ENCODE measurements at places on chromosomes 3 and 15.

DNA sequence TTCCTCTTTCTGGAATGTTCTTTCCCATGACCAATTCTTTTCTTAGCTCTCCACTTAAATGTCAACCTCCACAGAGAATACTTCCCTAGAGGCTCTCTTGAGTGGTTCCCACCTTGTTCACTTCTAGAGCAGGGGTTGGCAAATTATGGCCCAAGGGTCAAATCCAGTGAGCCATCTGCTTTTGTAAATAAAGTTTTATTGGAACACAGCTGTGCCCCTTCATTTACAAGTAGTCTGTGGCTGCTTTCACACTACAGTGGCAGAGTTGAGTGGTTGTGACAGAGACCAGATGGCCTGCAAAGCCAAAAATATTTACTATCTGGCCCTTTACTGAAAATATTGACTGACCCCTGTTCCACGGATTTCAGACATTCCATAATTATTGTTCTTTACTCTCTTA is 166.2 kb downstream of the WNT5A start:
- no peak overlapping the region for H3K4me3 ChIP-seq
- H3K36me3 ChIP-seq, result no peaks in the 10 kb centered on the region

DNA sequence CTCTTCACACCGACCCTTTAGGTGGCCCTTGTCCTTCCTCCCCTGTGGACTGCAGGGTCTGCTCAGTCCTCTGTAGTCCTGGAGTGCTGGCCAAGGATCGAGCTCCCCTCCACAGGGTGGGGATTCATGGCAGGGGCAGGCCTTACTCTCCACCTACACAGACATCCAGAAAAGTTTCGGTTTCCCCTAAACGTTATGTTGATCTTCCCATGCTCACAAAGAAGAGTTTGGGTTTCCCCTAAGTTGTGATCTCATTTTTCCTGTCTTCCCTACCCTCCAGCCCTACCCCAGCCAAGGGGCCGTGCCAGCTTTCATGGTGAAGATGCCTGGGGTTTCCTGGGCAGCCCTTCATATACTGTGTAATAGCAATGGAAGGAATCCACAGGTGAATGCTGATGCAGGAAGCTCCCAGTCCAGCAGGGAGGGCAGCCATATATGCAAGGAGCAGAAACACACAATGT is 10.3 kb downstream of the STOML1 start:
- no peak overlapping the region for H3K4me3 ChIP-seq
- H3K27me3 ChIP-seq, result no peaks in the 10 kb centered on the region
- DNase-seq, result no peak
- H3K27ac ChIP-seq, result peak overlapping the region; percentile 85
- H3K36me3 ChIP-seq, result no peaks in the 10 kb centered on the region
- peaks cover 37% of the 10 kb centered on the region for H3K4me1 ChIP-seq

DNA sequence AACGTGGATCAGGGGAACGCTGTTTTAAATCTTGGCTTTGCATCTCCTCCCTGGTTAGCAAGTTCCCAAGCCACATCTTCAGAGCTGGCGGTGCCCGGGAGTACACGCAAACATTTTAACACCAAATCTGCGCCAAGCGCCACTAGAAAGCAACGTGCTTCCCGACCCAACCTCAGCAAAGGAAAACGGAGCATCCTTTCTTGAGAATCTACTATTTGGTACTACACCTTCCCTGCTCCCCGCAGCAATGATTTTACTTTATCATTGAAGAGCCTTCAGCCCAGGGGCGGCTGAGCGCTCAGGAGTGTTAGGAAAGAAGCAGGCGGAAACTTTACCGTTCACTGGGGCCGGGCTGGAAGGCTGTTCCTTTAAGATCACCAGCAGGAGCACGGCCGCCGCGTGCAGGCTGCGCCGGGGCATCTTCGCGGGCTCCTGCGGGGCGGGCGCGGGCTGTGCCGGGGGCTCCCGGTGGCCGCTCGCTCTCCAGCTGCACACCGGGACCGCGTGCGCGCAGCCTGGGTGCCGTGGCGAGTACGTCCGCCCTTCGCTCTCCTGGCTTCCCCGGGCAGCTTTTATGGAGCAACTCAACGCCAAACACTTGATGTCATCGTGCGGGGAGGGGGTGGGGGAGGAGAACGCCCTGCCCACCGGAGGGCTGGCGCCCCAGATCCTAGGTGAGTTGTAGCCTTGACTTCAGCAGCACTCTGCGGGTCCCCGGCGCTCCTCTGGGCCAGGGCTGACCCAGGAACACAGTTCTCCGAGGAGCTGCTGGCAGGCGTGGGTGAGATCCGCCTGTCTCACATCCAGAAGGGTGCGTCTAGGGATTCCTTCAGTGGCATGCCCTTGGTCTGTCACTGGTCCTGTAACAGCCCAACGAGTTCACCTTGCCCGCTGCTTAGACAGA is at the start of gene CA12:
Gene CA12 (minus strand): TSS at position 546 of the 904 bp plus-strand sequence. CDS start 126 bp downstream, at position 420.
- H3K4me3 ChIP-seq, result peak within 1 kb of the TSS; percentile 40
- no peak for DNase-seq
- no peaks in the 10 kb centered on the region for H3K27me3 ChIP-seq
- H3K27ac ChIP-seq, result no peak within 1 kb of the TSS

- no peaks in the 10 kb centered on the region for H3K4me1 ChIP-seq
- no peaks in the 10 kb centered on the region for H3K27me3 ChIP-seq
- H3K36me3 ChIP-seq, result no peaks in the 10 kb centered on the region
These were observed 213.2 kb upstream of the MRPL3 start for GRCh38 chr3:131716007-131716406.

GRCh38 chr3:181076558-181076957 is 87.0 kb upstream of the DNAJC19 start:
- H3K27me3 ChIP-seq, result no peaks in the 10 kb centered on the region
- no peaks in the 10 kb centered on the region for H3K4me1 ChIP-seq
- H3K36me3 ChIP-seq, result no peaks in the 10 kb centered on the region

DNA sequence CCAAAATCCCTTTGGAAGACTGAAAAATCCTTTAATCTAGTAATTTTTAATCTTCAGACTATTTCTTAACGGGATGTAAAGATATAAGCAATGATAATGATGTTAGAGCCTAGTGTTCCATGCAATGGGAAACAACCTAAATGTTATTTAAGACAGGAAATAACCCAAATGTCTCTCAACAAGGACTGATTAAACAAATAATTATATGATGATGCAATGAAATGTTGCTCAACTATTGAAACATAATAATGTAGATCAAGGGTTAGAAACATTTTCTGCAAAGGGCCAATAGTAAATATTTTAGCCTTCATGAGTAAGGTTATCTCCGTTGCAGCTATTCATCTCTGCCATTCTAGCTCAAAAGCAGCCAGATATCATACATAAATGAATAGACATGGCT is 275.4 kb downstream of the NEK10 start:
- no peaks in the 10 kb centered on the region for H3K36me3 ChIP-seq
- no peak overlapping the region for H3K4me3 ChIP-seq
- no peak overlapping the region for H3K27ac ChIP-seq
- no peaks in the 10 kb centered on the region for H3K27me3 ChIP-seq
- peaks cover 47% of the 10 kb centered on the region for H3K4me1 ChIP-seq

DNA sequence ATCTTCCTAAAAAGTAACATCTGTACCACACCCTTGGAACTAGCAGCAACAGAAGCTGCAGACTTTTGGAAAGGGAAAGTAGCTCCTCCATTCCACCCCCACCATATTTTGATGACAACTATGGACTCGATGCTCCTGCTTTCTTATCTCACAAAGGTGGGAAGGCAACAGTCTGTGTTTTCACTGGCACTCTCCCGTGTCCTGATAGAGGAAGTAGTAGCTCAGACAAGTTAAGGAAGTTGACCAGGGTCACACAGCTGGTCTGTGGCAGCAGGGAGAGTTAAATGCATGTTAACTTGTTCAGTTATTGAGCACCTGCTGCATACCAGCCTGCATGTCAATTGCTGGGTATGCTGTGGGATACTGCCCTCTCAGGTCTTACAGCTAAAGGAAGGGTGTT is 33.1 kb downstream of the BHLHE40 start:
- no peak overlapping the region for H3K27ac ChIP-seq
- no peaks in the 10 kb centered on the region for H3K27me3 ChIP-seq
- DNase-seq, result no peak
- H3K4me1 ChIP-seq, result no peaks in the 10 kb centered on the region

Measured in tibial artery (tissue), 4 donors.